ENCODE measurements at places on chromosomes 11 and 22.

- no peak for DNase-seq
These were observed 13.7 kb downstream of the PEX26 start for GRCh38 chr22:18091478-18091877.

GRCh38 chr11:112525270-112525669, 264.6 kb upstream of the PLET1 start:
- DNase-seq: no peak

DNA sequence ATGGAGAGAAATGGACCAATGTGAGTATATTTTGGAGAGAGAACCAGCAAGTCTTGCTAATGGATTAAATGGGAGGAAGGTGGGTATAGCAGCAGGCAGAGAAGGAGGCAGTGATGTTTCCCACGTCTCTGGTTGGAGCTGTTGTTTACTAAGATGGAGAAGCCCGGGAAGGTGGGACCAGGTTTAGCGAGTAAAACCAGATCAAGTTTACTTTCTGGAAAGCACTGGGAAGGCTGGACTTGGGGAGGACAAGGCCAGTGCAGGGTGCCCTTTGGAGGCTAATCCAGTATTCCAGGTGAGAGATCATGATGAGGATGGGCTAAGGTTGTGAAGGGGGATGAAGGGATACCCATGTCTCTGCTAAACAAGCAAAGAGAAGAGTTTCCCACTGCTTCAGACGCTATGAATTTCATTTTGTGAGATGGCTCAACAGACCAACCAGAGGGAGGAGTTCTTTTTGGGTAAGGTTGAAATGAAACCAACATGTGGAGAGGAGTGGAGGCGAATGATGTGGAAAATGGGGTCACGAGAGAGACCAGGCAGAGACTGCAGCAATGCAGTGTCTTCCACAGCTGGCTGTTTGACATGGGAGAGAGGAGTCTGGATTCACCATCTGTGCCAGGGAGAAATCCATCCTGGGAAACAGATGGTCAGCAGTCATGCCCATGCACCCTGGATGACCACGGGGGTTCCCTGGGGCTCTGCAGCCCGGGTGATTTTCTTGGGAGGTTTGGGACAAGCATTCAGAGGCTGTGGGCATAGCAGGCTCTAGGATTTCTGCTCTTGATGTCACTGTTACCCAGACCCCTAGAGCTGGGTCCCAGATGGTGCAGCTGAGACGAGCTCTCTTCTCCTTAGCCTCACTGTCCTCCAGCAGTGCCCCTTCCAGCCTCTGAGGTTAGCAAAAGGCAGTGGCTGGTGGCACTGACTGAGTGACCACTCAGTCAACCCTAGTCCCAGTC, 24.9 kb downstream of the COMMD9 start:
- DNase-seq: no peak

DNA sequence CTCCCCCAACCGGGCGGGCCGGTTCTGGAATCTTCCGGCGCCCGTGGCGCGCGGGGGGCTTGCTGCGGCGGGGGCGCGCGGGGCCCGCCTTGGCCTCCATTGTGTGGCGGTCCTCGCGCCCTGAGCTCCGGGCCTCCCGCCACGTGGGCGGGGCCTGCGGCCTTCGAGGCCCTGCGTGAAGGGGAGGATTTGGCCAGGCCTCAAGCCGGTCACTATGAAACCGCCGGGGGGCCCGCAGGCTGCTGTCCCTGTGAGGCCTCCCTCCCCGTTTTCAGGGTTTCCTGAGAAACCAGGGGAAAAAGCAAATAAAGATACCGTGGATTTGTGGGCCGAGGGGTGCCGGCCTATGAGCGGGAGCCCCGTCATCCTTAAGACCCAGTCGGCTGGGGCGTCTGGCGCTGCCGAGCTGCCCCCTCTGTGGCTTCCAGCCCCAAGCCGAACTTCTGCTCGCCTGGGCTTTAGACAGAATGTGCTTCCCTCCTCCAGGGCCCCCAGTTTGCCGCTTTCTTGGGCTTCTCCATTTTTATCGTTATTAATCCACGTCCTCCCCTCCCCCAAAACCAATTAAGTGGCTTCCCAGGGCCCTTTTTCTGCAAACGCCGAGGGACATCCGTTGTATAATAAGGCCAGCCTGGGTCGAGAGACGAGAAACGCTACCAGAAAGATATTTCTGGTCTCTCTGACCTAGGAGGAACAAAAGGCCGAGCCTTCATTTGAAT, 602 bp downstream of the EWSR1 start:
- peak; percentile 57 for DNase-seq

GRCh38 chr11:68978931-68979594, 1.7 kb downstream of the MRGPRD start:
- no peak for DNase-seq

- no peak for DNase-seq
These were observed 103.0 kb downstream of the KCNQ1 start for GRCh38 chr11:2547806-2548205.
